ENCODE measurements at places on chromosomes 5 and 9.

GRCh38 chr5:158999339-158999738 lies 100.4 kb downstream of the EBF1 start:
- DNase-seq: no peak

DNA sequence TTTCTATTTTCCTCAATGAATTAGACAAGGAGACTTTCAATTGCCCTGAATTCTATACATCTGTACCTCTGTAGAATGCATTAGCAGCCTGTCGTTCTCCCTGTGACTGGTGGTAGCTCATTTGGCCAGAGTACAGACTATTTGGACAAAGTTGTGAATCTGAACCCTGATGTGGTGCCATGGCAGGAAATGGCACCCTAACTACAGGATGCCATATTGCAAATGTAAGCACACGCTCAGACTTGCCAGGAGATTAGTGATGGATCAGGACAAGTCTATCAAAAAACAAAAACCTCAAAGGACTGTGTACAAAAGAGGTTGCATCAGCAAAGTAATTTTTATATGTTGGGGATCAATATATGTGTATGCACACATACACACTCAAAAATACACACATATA lies 58.3 kb downstream of the SVEP1 start:
- DNase-seq: no peak

GRCh38 chr9:75071530-75072122 lies 16.3 kb downstream of the NMRK1 start:
- DNase-seq: no peak

- DNase-seq: no peak
Measured at GRCh38 chr5:123124126-123124858, 35.3 kb downstream of the PRDM6 start.

- no peak for DNase-seq
Measured at GRCh38 chr5:131068076-131068475, 97.0 kb downstream of the HINT1 start.

- no peak for DNase-seq
Measured at GRCh38 chr9:114303977-114304376, 18.9 kb upstream of the ORM1 start.

GRCh38 chr5:138697720-138698360 lies 55.4 kb upstream of the CTNNA1 start:
- no peak for DNase-seq

DNA sequence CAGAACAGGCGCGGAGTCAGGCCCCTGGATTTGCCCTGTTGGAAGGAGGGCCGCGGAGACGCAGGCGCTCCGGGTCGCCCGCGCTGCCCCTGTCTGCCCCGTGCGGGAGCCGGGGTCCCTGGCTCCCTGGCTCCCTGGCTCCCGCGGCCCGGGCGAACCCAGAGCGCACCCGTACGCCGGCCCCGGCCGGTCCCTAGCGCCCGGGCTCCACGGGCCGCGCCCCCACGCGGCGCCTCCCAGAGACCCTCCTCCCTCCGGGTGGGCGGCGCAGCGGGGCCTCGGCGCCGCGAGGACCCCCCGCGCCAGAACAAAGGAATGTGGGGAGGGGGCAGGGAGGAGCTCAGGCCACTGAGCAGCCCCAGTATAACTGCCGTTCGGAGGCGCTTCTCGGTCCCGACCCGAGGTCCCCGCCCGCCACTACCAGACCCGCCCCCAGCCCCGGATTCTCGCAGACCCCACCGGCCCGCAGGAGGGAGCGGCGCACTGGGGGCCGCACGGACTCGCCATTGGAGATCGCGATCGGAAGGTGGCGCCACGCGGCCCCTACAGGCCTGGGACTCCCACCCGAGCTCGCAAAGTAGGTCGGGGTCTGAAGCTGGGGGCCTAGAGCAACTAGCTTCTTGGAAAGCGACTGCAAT lies 2.4 kb downstream of the NFIL3 start:
- DNase-seq: peak; percentile 80

- DNase-seq: peak; percentile 10
Measured at GRCh38 chr5:144467792-144468191, 297.1 kb downstream of the KCTD16 start.

- DNase-seq: no peak
Measured at GRCh38 chr9:33867747-33868439, 50.9 kb downstream of the UBE2R2 start.

- no peak for DNase-seq
Measured at GRCh38 chr5:131462454-131462853, 172.6 kb downstream of the RAPGEF6 start.

GRCh38 chr5:74304536-74304935 lies 336.0 kb downstream of the ENC1 start:
- no peak for DNase-seq

Data from nephron progenitor cell (in vitro differentiated cells).